Activated CD8-positive, alpha-beta T cell treated with anti-CD3 and anti-CD28 coated beads, Interleukin-2, amount 10 ng/mL, durations not matched to agents 7 days and 5 days (primary cell): ENCODE measurements at places on chromosomes 11 and 22.

- peaks cover 4% of the 10 kb centered on the region for H3K27me3 ChIP-seq
- no peaks in the 10 kb centered on the region for H3K4me1 ChIP-seq
- no peak overlapping the region for H3K27ac ChIP-seq
- no peak for DNase-seq
Measured at GRCh38 chr11:11476499-11476898, 123.4 kb upstream of the CSNK2A3 start.

GRCh38 chr11:45618897-45619296 is 46.5 kb downstream of the CHST1 start:
- DNase-seq = no peak
- H3K4me1 ChIP-seq = no peaks in the 10 kb centered on the region
- H3K27me3 ChIP-seq = peaks cover 14% of the 10 kb centered on the region
- H3K27ac ChIP-seq = no peak overlapping the region
- no peak overlapping the region for H3K4me3 ChIP-seq
- no peaks in the 10 kb centered on the region for H3K36me3 ChIP-seq

DNA sequence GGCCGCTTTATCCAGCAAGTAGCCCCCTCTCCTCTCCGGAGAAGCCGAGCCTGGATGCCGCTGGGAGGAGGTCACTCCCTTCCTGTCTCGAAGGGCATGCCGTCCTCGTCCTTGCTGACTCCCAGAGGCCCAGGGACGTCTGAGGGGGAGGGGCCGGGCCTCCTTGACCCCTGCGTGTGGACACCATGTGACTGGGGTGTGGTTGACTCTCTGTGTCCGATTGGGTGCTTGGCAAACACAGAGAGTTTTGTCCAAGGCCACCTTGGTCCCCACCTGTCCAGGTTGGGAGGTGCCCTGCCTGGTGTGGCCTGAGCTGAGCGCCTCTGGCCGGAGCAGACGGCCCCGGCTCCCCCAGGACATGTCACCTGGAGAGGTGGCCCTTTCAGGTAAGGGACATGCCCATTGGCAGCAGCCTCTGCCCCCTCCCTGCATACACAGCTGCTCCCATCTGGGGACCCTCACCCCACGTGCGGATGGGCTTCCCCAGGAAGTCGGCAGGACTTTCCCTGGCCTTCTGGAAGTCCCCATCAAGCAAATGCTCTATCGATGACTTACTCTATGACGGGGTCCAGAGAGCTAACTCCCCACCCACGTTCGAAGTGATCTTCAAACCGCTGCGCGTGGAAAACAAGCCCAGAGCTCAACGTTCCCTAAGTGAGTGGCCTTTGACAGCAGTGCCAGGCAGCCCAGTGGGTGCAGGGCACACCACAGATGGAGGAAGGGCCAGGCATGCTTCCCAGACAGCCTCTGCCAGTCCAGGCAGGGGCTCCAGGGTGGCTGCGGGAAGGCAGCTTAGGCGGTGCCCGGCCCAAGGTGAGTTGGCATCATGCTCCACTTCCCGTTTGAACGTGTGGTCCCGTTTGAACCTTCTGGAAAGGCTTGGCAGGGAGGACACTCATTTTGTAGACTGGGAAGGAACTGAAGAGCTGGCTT is at the start of gene SMIM38:
SMIM38 (plus strand) TSS at position 634 of the 933 bp plus-strand sequence. CDS start 1,912 bp downstream, outside the sequence.
- H3K4me3 ChIP-seq = no peak within 1 kb of the TSS
- H3K27me3 ChIP-seq = no peaks in the 10 kb centered on the region
- no peaks in the 10 kb centered on the region for H3K36me3 ChIP-seq
- H3K27ac ChIP-seq = no peak within 1 kb of the TSS
- no peaks in the 10 kb centered on the region for H3K4me1 ChIP-seq

- no peaks in the 10 kb centered on the region for H3K4me1 ChIP-seq
- no peak overlapping the region for H3K27ac ChIP-seq
- no peaks in the 10 kb centered on the region for H3K36me3 ChIP-seq
- no peak overlapping the region for H3K4me3 ChIP-seq
- no peak for DNase-seq
- peaks cover 6% of the 10 kb centered on the region for H3K27me3 ChIP-seq
Measured at GRCh38 chr22:19701420-19702145, 12.7 kb upstream of the SEPTIN5 start.

DNA sequence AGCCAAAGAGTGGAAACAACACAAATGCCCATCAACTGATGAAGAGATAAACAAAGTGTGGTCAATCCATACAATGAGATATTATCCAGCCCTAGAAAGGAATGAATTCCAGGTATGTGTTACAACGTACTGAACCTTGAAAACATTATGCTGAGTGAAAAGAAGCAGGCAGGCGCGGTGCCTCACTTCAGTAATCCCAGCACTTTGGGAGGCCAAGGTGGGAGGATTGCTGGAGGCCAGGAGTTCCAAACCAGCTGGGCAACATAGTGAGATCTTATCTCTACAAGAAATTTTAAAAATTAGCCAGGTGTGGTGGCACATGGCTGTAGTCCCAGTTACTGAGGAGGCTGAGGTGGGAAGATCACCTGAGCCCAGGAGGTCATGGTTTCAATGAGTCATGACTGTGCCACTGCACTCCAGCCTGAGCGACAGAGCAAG is 24.6 kb upstream of the TESMIN start:
- no peaks in the 10 kb centered on the region for H3K27me3 ChIP-seq
- H3K36me3 ChIP-seq = peaks cover 59% of the 10 kb centered on the region
- no peak overlapping the region for H3K4me3 ChIP-seq
- no peaks in the 10 kb centered on the region for H3K4me1 ChIP-seq

- peak overlapping the region; percentile 29 for H3K27ac ChIP-seq
- H3K27me3 ChIP-seq = no peaks in the 10 kb centered on the region
- no peak for DNase-seq
- peaks cover 37% of the 10 kb centered on the region for H3K4me1 ChIP-seq
- peaks cover 45% of the 10 kb centered on the region for H3K36me3 ChIP-seq
- H3K4me3 ChIP-seq = no peak overlapping the region
Measured at GRCh38 chr22:46731246-46732040, 6.6 kb downstream of the CERK start.

DNA sequence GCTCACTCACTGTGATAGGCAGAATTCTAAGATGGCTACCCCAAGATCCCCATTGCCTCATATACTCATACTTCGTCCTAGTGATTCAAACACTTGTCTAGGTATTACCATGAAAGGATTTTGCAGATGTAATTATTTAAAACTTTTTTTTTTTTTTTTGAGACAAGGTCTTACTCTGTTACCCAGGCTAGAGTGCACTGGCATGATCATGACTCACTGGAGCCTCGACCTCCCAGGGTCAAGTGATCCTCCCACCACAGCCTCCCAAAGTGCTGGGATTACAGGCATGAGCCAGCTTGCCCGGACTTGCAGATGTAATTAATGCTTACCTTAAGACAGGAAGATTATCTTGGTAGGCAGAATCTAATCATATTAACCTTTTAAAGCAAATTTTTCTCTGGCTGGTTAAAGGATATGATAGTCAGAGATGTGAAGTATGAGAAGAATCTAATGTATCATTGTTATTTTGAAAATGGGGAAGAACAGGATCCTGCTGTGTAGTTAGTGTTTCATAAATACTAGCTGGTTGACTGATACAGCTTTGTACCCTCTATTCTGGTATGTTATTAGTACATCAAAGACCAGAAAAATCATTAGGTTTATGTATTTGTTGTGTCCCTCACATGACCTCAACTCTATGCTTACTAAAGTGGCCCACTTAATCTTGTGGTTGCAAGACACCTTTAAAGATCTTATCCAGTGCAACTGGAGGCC is 35.5 kb downstream of the C2CD3 start:
- peaks cover 44% of the 10 kb centered on the region for H3K36me3 ChIP-seq
- no peaks in the 10 kb centered on the region for H3K27me3 ChIP-seq
- no peaks in the 10 kb centered on the region for H3K4me1 ChIP-seq
- no peak overlapping the region for H3K27ac ChIP-seq
- H3K4me3 ChIP-seq = no peak overlapping the region

GRCh38 chr11:122038543-122038942 is 77.5 kb downstream of the BLID start:
- no peaks in the 10 kb centered on the region for H3K27me3 ChIP-seq
- no peaks in the 10 kb centered on the region for H3K4me1 ChIP-seq
- H3K27ac ChIP-seq = no peak overlapping the region
- no peak overlapping the region for H3K4me3 ChIP-seq
- DNase-seq = no peak

- no peaks in the 10 kb centered on the region for H3K36me3 ChIP-seq
- H3K27me3 ChIP-seq = peaks cover 11% of the 10 kb centered on the region
- no peak overlapping the region for H3K4me3 ChIP-seq
- H3K4me1 ChIP-seq = no peaks in the 10 kb centered on the region
- DNase-seq = no peak
Measured at GRCh38 chr11:102994105-102994504, 38.6 kb upstream of the MMP13 start.

- H3K4me3 ChIP-seq = no peak overlapping the region
- peaks cover 44% of the 10 kb centered on the region for H3K4me1 ChIP-seq
- peaks cover 31% of the 10 kb centered on the region for H3K36me3 ChIP-seq
- H3K27ac ChIP-seq = no peak overlapping the region
- no peak for DNase-seq
Measured at GRCh38 chr22:39408173-39408572, 8.6 kb downstream of the TAB1 start.

GRCh38 chr11:128407962-128408361 is 179.4 kb downstream of the ETS1 start:
- no peak for DNase-seq
- no peaks in the 10 kb centered on the region for H3K36me3 ChIP-seq
- H3K27me3 ChIP-seq = no peaks in the 10 kb centered on the region
- no peak overlapping the region for H3K4me3 ChIP-seq

GRCh38 chr11:127118811-127119210 is 118.2 kb upstream of the KIRREL3 start:
- H3K4me3 ChIP-seq = no peak overlapping the region
- no peaks in the 10 kb centered on the region for H3K27me3 ChIP-seq
- H3K27ac ChIP-seq = no peak overlapping the region
- no peaks in the 10 kb centered on the region for H3K36me3 ChIP-seq

GRCh38 chr11:65777821-65778361 is 2.9 kb downstream of the AP5B1 start:
- peaks cover 16% of the 10 kb centered on the region for H3K36me3 ChIP-seq
- DNase-seq = peak; percentile 20
- H3K4me3 ChIP-seq = peak overlapping the region; percentile 22

DNA sequence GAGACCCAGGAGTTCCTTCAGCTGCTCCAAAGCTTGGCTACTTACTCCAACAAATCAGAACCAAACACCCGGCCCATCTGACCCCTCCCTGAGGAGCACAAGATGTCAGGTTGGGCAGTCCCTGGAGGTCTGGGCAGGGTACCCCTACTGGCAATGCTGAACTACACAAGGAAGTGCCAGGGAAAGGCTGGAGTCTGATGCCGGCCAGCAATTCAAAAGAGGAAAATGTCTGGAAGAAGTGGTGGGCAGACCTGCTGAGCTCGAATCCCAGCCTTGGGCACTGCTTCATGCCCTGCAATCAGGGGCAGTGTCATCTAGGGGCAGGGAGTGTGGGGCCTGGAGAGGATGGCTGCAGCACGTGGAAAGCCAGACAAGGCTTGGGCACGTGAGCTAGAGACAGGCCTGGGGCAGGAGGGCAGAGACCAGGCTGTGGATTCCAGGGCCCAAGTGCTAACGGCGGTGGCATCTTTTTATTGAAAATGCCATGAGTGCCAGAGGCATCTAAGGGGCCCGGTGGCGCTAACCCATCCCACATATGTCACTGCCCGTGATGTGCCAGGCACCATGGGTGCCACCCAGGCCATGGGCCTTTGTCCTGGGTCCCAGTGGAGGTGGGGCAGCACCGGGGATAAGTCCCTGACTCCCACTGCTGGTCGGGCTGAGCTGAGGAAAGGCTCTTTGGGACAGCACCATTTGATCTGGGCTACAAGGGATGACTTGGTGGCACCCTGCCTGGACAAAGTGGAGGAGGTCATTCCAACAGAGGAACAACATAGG is 97.9 kb upstream of the PITPNB start:
- H3K27me3 ChIP-seq = no peaks in the 10 kb centered on the region
- H3K27ac ChIP-seq = no peak overlapping the region
- H3K4me1 ChIP-seq = peaks cover 13% of the 10 kb centered on the region
- DNase-seq = no peak

DNA sequence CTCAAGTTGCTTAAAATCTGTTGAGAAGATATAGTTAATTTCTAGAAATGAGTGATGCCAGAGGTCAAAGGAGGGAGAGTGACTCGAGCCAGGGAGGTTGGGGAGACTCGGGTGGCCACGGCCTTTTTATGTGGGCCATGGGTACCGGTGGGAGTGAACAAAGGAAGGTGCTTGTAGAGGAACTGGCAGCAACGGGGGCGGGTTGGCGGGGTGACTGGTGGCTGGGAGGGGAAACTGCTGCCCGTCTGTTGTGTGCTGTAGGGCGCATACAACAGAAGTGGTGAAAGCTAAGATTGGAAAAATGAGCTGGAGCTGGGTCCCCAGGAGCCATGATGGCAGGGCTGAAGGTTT is 5.4 kb downstream of the DAGLA start:
- H3K4me1 ChIP-seq = peaks cover 4% of the 10 kb centered on the region
- no peak overlapping the region for H3K4me3 ChIP-seq
- H3K27ac ChIP-seq = no peak overlapping the region

DNA sequence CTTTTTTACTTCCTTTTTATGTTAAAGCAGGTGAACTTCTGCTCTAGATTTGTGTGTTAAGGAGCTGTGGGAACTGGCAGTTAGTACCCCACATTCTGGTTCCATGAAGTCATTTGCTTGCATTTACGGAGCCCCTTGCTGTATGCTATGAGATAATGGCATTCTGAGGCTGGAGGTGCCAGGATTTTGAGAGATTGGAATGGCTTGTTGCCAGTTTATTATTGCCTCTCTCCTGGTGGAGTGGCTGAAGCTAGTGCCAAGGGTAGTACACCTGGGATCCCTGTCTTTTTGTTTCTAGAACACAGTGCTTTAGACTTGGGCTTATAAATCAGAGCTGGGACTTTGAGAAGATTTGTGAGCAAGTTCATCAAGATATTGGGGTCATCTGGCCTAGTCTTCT is 73.8 kb downstream of the STIM1 start:
- H3K4me1 ChIP-seq = peaks cover 33% of the 10 kb centered on the region
- H3K27me3 ChIP-seq = no peaks in the 10 kb centered on the region
- peak overlapping the region; percentile 18 for H3K27ac ChIP-seq

GRCh38 chr11:76601272-76601671 is 69.3 kb downstream of the LRRC32 start:
- no peak for DNase-seq
- H3K27me3 ChIP-seq = no peaks in the 10 kb centered on the region
- no peak overlapping the region for H3K4me3 ChIP-seq
- H3K36me3 ChIP-seq = no peaks in the 10 kb centered on the region
- no peak overlapping the region for H3K27ac ChIP-seq

GRCh38 chr22:37751449-37752188 is 54.8 kb downstream of the TRIOBP start:
- no peaks in the 10 kb centered on the region for H3K27me3 ChIP-seq
- DNase-seq = no peak
- H3K4me1 ChIP-seq = peaks cover 23% of the 10 kb centered on the region
- no peak overlapping the region for H3K27ac ChIP-seq
- peaks cover 9% of the 10 kb centered on the region for H3K36me3 ChIP-seq

GRCh38 chr22:19149047-19149883 is 827 bp downstream of the GSC2 start:
- no peak overlapping the region for H3K27ac ChIP-seq
- H3K36me3 ChIP-seq = peaks cover 4% of the 10 kb centered on the region
- H3K4me1 ChIP-seq = peaks cover 9% of the 10 kb centered on the region
- H3K27me3 ChIP-seq = peaks cover 42% of the 10 kb centered on the region
